RKO (cell line): ENCODE measurements at places on chromosomes 7 and 10.

- DNase-seq: no peak
Observed at GRCh38 chr10:33537066-33537465, 202.6 kb upstream of the NRP1 start.

DNA sequence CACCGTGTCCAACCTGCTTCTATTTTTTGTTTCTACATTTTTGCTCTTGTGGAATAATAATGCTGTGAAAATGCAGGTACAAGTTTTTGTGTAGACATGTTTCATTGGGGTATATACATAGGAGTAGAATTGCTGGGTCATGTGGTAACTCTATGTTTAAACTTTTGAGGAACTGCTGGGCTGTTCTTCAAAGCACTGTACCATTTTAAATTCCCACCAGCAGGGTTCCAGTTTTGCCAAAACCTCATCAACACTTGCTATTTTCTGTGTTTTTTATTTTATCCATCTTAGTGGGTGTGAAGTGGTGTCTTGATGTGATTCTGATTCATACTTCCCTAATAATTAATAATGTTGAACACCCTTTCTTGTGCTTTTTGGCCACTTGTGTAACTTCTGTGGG is 138.6 kb downstream of the RGS10 start:
- no peak for DNase-seq

- no peak for DNase-seq
Observed at GRCh38 chr10:71389768-71390460, 6.8 kb upstream of the CDH23 start.

DNA sequence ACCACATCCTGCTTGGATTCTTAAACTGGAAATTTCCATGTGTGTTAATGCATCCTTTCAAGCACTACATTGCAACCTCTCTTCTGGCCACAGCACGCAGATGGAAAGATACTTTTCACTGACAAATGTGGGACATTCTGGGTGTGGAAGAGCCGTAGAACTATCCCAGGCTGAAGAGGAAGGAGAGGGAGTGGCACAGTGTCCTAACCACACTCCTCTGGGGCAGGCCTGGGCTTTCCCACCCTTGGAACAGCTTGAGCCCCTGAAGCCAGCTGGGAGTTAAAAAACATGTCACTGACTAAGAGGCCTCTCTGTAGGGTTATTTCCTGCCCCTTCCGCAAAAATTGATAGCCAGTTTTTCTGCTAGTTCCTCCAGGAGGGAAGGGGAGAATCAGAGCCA is 34.0 kb upstream of the DNMBP start:
- no peak for DNase-seq

- DNase-seq: no peak
Observed at GRCh38 chr10:127977357-127978009, 70.6 kb downstream of the PTPRE start.

DNA sequence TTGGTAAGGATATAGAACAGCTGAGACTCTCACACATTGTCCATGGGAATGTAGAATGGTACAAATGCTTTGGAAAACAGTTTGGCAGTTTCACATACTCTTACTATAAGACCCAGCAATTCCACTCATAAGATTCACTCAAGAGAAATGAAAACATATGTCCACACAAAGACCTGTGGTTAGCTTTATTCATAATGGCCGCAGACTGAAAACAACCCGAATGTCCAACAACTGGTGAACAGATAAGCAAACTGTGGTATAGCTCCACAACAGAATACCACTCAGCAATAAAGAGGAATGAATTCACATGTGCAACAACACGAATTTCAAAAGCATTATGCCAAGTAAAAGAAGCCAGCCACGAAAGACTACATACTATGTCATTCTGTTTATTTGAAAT is 33.5 kb upstream of the CUL1 start:
- no peak for DNase-seq

DNA sequence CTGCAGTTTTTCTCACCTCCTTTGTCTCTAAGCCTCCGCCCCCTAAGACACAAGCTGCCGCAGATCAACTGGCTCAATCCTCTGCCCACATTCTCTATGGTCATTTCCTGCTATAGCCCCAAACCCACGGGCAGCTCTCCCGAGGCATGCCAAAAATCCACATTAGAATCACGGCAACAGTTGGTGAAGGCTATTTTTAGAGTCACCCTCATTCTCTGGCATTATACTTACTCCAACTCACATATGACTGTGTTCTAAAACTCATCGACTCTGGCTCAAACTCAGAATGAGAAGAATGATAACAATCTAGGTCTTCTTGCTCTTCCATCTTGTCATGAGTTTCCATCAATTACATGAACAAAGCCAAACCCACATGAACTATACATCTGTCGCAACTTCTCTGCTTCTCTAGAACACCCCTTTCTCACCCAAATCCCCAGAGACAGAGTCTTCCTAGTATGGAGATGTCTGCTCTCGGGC is 10.9 kb upstream of the KIAA1549 start:
- DNase-seq: no peak

DNA sequence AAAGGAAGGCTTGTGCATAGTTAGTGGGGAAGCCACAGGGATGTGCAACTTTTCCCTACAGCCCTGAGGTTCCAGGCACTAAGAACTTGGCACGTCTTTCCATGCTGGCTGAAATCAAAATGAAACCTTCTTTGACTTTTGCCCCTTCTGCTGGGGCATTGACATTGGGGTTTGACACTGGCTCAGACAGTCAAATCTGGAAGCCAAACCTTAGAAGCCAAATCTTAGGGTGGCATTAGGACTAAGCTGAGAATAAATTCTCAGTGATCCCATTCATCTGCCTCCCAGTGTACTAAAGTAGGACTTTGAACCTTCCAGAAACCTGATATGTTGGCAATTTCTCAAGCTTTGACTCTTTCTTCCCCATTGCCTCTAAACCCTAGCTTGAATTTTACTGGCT is 31.3 kb upstream of the INSYN2A start:
- DNase-seq: no peak

- DNase-seq: peak; percentile 69
Observed at GRCh38 chr7:122137251-122138077, 6.6 kb downstream of the AASS start.

GRCh38 chr7:129438839-129439651 is 4.8 kb downstream of the STRIP2 start:
- DNase-seq: peak; percentile 100

- DNase-seq: no peak
Observed at GRCh38 chr7:142612237-142612881, 136.9 kb upstream of the PRSS1 start.

- no peak for DNase-seq
Observed at GRCh38 chr7:82760074-82760473, 316.5 kb upstream of the CACNA2D1 start.

DNA sequence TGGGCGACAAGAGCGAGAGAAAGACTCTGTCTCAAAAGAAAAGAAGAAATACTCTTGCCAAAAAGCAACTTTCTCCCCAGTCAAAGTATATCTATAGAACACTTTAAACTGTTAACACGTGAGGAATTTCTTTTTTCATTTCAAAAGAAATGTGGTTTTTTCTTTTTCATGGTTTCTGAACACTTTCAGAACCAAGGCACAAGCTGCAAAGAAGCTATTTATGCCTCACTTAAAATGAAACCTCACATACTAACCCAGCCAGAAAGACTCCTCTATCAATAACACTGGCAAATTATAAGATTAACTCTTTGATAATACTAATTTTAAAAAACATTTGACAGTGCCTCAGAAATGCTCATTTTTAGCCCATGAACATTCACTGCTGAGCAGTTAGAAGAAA is 20.9 kb downstream of the TBX20 start:
- DNase-seq: no peak

GRCh38 chr10:23742807-23743206 is 303.9 kb downstream of the OTUD1 start:
- DNase-seq: no peak

- DNase-seq: no peak
Observed at GRCh38 chr10:61869041-61869675, 32.3 kb upstream of the ARID5B start.

DNA sequence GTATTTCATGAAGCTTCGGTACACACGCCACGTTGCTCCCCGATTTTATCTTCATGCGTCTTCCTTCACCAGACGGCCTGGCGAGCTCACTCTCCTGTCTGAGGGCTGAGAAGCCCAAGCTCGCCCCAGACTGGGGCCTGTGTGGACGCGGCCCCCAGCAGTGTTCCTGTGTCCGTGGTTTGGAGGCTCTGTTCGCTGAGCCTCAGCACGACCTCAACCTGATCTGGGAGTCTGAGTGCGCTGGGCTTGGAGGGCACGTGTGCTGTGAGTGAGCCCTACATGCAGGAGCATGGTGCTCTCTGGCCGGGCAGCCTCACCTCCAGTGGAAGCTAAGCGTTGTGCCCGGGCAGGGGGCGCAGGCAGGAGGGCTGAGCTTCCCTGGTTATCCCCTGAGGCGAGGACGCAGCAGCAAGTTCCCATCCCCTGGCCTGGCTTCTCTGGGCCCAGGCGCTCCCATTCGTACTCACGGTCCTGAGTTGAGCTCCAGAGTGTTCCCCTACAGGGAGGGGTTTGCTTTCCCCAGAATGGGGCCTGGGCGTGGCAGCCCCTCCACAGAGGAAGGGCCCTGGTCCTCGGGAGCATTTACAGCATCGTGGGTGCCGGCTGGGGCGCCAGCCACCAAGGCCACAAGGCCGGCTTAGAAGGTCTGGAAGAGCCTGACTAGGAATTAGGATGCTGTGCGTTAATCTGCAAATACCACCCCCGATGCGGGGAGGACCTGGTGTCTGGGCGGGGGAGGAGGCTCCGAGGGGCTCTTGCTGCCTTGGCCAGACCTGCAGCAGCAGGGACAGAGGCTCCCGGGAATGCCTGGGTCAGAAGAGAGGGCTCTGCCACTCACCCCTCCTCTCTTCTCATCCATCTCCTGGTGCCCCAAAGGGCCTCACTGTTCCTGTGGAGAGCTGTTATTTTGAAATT is 400.6 kb downstream of the DNAJB6 start:
- DNase-seq: no peak

GRCh38 chr7:18474944-18475343 is 20.6 kb upstream of the HDAC9 start:
- DNase-seq: no peak

- DNase-seq: no peak
Observed at GRCh38 chr7:110522761-110523200, 568.1 kb upstream of the LRRN3 start.

DNA sequence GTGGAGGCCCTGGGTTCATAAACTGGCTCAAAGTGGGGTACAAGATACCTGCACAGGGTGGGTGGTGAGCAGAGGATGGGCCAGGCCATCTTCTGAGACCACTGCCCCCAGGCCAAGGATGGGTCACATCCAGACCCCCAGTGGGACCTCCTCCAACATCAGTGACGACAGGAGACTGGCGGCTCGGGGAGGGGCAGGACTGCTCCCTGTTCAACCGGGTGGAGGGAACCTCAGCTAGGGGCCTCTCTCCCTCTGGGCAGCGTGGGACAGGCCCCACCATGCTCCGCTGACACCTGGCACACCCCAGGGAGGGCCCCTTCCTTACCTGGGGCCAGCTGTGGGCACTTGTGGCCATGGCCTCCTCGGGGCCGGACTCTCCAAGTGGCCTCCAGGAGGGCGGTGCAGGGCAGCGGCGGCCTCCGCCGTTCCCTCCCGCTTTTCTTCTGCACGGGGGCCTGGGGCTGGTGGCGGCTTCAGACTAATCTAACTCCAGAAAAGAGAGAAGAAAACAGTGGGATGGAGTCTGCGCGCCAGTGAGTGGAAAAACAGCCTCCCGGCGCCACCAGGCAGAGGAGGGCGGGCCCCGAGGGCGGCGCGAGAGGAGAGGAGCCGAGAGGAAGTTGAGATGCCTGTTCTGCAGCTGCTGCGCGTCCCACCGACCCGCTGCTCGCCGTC is at the start of gene CALHM2:
Gene CALHM2, minus strand, starts transcription at position 540 of the 675 bp plus-strand sequence. CDS start 2,429 bp downstream, outside the sequence.
- DNase-seq: no peak

DNA sequence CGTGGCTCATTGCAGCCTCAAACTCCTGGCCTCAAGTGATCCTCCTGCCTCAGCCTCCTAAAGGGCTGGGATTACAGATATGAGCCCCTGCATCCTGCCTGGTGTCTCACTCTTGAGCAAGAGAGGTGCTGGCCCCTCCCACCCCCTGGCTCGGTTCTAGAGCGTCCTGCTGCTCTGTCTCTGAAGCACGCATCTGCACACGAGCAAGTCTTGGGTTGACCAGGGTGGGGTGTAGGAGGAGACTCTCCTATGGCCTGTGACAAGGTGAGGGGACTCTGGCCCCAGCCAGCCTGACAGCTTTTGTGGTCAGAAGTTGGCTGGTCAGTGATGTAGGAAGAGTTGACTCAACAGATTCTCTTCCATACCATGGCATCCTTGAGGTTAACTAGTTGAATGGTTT is 110.7 kb upstream of the CARD11 start:
- DNase-seq: no peak

DNA sequence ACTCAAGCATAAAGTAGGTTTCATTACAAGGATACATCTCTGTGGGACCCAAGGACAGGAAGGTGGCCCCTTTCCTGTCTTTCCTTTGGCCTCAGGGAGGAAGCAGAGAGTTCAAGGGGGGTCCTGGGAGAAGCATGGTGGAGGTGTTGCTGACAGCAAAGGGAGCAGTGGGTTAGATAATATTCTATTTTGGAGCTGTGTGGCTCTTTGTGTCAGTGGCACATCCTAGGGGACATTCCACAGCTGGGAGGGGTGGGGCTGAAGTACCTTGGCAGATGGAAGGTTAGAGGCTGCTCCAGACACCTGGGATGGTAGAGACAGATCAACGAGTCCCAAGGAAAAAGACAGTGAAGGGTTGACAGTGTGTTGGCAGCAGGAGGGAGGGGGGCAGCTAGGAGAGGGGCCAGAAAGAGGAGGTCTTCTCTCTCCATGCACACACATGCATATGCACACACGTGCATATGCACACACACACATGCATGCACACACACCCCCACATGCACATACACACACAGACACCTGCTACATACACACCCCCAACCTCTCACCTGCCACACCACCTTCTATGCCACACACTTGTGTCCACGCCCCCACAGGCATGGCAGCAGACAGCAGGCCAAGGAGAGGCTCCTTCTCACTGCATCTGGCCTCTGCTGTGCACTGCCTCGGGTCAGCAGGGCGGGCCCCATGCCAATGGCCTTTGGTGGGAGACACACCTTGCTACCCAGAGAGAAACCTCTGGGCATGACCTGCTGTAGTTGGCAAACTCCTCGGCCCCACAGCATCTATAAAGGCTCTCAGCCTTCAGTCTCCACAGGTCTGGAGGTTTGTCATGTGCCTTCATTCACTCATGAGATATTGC is 5.6 kb upstream of the POLD2 start:
- DNase-seq: no peak

- no peak for DNase-seq
Observed at GRCh38 chr10:5424751-5425150, 12.4 kb downstream of the NET1 start.

DNA sequence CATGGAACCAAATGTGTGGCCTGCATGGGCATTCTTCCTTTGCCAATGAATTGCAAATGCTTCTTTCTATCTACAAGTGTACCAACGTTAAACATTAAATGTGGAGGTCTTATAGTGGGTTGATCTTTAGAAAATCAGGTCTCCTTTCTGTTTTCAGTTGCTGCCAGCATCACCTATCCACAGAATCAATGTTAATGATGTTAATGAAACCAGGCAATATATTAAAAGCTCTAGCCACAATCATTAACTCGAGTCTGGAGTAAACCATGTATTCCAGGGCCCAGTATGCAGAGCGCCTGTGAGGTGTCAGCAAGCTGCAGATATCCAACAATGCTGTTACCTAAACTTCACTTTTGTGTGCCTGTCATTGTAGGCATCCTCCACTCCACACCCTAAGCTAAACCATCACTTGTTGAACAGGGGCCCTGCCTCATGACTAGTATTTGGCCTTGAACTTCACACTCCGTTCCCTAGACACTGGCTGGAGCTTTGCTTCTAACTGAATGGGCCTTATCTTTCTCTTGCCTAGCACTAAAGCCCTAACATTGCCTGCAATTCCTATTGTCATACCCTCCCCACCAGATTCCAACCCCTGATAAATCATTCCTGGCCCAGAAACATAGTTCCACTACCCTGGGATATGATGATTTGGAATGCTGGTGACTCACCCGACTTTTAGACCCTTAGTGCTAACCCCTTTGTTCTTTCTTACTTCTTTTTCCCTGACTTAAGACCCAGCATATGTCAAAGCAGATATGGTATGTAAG is 24.3 kb upstream of the ITGB8 start:
- DNase-seq: no peak
